ENCODE measurements at places on chromosomes 13 and 19.
A peak's percentile ranks its signal among the peaks of the same experiment; 100 is the strongest.

DNA sequence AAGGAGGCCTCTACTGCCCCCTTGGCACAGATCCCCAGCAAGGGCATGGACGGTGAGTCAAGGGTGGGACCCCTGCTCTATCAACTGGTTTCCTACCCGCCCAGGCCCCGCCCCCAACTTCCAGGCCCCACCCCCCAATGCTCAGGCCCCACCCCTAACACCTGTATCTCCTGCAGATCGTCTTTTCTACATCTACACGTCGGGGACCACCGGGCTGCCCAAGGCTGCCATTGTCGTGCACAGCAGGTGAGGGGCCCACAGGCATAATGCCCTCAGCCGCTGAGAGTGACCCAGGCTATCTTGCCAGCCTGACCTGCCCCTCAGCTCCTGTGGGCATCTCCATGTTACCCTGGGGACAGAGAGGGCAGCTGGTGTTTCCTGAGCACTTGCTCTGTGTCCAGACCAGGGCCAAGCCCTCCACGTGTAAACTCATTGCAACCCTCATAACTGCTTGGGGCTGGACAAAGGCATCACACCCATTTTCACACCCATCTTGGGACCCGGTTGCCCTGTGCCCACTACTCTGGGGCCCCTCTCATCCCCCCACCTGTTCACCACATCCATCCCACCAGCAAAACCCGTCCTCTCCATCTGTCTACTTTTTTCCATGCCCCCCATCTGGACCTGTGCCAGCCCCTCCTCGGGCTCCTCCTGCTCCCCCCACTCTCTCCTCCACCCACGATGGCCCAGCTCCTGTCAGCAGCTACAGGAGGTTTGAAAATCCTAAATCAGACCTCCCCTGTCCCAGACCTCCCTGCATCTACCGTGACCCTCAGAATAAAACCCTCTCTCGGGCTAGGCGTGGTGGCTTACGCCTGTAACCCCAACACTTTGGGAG is 17.2 kb downstream of the SLC27A1 start:
- DNase-seq: no peak

GRCh38 chr13:73035660-73036059 is 23.1 kb upstream of the KLF5 start:
- DNase-seq: no peak

DNA sequence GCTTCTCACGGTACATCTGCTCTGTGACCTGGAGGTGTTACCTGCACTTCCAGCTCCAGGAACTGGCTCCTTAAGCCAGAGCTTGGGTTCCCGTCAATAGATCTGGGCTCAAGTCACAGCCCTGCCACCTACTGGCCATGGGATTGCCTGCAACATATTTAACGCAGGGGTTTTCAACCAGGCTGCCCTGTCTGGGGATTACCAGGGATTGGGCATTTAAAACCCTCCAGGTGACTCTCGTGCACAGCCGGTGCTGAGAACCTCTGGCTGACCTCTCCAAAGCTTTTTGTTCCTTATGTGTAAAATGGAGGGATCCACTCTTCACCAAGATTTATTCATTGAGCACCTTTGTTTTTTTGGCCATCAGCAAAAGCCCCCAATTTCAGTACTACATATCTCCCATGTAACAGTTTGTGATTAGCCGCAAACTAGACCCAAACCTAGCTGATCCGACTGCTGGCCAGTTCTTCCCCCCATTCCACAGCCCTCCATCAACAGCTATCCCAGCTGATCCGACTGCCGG is 76.6 kb upstream of the STK24 start:
- DNase-seq: peak; percentile 48

DNA sequence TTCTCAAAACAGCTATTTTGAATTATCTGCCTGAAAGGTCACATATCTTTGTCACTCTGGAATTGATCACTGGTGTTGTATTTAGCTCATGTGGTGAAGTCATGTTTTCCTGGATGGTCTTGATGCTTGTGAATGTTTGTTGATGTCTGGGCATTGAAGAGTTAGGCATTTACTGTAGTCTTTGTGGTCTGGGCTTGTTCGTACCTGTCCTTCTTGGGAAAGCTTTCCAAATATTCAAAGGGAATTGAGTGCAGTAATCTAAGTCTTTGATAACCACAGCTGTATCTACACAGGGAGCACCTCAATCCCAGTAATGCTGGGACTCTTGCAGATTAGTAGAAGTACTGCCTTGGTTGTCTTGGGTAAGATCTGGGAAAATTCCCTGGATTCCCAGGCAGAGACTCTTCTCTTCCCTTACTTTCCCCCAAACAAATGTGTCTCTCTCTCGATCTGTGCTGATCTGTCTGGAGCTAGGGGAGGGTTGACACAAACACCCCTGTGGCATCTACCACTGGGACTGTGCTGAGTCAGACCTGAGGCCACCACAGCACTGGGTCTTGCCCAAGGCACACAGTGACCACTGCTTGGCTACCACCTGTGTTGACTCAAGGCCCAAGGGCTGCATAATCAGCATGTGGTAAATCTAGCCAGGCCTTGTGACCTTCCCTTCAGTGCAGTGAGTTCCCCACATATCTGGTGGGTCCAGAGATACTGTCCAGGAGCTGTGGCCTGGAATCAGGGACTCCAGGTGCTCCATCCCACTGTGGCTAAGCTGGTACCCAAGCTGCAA is 5.5 kb upstream of the CYP4F3 start:
- no peak for DNase-seq

DNA sequence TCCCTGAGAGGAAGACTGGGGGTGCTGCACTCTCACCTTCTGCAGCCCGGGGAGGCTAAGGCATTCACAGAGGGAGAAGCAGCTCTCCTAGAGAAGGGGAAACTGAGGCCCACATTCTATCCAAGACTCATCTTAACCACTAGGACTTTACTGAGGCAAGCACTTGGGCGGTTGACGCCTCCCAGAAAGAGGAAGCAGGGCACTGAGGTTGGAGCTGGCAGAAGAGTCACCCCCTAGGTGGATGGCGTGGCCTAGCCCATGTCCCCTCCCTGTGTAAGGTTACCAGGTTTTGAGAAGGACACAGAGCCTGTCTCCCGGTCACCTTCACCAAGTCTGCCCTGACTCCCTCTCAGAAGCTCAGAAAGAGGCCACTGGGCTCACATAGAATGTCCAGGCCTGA is 2.7 kb downstream of the S1PR2 start:
- DNase-seq: no peak

DNA sequence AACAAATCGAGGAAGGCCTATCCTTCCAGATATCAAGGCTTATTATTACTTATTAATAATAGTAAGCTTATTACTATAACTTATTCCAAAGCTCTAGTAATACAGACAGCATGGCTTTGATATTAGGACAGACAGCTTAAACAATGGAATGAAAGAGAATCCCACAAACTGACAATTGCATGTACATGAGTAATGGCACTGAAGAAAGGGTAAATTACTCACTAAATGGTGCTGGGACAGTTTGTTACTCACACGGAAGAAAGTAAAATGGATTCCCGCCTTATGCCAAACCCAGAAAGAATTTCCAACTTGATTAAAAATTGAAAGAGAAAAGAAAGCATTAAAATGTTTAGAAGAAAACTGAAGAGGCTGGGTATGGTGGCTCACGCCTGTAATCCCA is 60.3 kb downstream of the MIPEP start:
- DNase-seq: no peak

DNA sequence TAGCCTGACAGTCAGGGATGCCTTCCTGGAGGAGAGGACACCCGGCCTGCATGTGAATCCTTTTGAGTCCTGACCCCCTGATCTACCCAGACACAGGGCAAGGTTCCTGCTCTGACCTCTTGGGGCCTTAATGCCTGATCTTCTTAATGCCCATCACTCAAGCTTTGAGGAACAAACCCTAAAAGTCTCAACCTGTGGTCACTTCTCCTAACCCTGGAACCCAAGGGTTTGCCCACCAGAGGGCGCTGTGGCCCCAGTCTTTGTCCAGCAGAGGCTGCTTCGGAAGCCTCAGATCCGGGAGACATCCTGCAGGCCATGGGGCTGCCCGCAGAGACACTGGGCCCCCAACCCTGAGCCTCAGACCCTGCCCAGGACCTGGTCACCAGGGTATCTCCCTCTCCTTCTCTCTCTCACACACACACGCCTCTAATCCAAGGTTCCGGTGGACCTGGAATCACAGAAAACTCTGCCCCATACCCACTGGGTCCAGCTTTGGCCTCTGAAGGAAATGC is 9.8 kb upstream of the DPF1 start:
- DNase-seq: peak; percentile 71

- DNase-seq: no peak
These were observed 12.2 kb upstream of the TM9SF2 start for GRCh38 chr13:99489028-99489427.
